ENCODE measurements at places on chromosomes 4 and X.
A peak's percentile ranks its signal among the peaks of the same experiment; 100 is the strongest.

GRCh38 chr4:89579771-89580170, 257.2 kb downstream of the SNCA start:
- DNase-seq = no peak

DNA sequence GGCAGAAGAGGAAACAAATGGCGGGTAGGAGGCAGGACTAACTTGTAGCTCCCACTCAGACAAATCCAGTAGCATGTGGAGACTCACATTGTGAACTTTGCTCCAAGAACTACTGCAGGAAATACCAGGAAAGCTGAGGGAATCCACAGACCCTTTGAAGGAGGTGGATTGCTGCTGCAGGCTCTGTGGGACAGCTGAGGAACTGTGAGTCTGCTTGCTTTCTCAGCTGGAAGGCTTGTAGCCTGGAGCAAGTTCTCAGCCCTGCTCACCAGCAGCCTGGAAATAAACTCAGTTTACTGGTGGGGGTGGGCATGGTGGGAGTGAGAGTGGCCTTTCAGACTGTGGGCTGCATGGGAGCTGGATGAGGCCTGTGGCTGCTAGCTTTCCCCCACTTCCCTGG, 16.0 kb downstream of the RTL3 start:
- DNase-seq = no peak

GRCh38 chrX:3504916-3505315, 158.5 kb upstream of the MXRA5 start:
- no peak for DNase-seq

DNA sequence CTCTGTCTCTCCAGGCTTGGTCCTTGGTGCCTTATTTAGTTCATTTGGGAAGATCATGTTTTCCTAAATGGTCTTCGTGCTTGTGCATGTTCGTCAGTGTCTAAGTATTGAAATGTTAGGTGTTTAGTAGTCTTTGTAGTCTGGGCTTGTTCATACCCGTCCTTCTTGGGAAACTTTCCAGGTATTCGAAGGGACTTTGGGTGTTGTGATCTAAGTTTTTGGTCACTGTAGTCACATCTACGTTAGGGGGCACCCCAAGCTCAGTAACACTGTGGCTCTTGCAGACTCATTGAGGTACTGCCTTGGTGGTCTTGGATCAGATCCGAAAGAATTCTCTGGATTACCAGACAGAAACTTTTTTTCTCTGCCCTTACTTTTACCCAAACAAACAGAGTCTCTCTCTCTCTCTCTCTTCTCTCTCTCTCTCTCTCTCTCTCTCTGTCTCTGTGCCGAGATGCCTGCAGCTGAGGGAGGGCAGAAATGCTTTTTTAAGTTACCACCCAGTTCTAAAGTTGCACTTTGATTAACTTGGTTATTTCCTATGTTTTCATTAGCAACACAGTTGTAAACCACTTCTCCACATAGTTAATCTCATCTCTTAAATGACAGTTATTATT, 67.6 kb upstream of the SLC7A3 start:
- peak; percentile 34 for DNase-seq

- DNase-seq = no peak
These were observed 34.2 kb downstream of the PKD2 start for GRCh38 chr4:88041626-88042025.

DNA sequence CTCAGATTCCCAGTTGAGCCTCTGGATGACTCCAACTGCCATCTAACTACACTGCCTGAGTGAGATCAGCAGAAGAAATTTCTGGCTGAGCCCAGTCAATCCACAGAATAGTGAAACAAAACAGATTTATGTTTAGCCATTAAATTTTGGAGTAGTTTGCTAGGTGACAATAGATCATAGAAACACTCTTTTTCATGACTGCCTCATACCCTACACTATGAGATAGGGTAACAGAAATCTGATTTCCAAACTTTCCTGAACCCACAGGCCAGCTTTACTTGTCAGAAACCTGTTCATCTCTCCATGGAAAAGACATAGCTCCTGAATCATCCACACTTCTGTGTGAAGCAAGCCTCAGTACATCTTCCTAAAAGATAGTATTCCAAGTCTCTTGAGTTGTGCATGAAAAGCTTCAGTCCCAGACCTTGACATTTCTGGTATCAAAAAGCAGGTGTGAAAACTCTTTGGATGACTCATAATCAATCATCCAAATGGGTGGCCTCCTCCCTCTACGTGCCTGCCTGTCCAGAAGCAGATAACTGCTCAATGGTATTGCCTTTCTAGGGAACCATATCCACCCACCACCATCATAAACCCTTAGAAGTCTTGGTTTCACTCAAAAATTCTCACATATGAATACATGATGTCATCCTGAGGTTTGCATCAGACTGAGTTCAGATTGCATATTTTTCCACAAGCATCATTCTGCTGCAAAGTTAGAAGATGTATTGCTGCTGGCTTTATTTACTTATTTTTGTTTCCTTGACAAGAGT, 47.5 kb upstream of the RAP2C start:
- no peak for DNase-seq

DNA sequence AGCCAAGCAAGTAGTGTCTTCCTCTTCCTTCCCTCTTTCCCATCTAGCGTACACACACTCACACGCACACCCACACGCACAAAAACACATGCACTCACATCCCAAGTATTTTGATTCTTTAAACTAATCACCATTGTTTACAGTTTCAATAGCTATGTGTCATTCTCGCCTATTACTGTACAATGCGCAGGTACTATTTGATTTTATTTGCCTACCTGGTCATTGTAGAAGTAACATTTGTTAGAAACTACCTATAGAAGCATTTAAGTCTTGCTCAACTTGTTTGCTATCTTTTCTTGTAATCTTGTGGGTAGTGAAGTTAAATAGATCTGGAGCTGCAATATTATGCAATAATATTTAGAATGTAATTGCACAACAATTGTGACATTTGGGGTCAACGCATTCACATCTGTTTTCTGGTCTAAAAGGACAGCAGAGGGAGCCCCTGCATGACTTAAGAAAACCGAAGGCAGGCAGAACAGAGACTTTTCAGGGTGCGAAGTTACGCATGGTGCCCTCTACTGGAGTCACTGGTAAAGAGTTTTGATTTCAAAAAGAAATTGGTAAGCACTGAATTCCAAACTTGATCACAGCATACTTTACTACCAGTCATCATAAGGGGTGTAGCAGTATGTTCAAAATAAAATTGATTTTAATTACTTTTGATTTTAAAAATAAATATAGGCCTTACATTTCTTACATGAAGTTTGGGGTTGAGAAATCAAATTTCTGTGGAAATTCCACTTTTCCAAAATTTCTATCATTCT, 503.3 kb upstream of the FAM241A start:
- peak; percentile 83 for DNase-seq
